ENCODE measurements at places on chromosomes 16 and 17.

- no peak for ATAC-seq
Measured at GRCh38 chr17:6429266-6429665, 5.7 kb downstream of the AIPL1 start.

DNA sequence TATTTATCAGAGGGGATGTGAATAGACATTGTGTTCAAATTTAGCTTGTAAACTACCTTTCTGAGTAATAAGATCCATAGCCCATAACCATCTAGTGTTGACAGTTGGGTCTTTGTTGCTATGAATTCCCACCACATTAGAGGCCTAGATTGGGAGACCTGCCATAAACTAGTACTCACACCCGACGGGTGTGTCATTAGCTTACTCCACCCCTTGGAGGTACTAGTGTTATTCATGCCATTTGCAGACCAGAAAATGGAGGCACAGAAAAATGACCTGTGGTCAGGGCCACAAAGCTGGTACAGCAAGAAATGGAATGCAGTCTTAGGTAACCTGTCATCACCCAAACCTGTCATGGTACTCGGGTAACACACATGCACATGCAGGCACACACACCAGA, 41.3 kb upstream of the BCAR1 start:
- no peak for ATAC-seq

- peak; percentile 85 for ATAC-seq
Measured at GRCh38 chr17:77734371-77735080, 224.0 kb upstream of the TNRC6C start.

GRCh38 chr16:73432850-73433730, 385.2 kb upstream of the ZFHX3 start:
- ATAC-seq = no peak

DNA sequence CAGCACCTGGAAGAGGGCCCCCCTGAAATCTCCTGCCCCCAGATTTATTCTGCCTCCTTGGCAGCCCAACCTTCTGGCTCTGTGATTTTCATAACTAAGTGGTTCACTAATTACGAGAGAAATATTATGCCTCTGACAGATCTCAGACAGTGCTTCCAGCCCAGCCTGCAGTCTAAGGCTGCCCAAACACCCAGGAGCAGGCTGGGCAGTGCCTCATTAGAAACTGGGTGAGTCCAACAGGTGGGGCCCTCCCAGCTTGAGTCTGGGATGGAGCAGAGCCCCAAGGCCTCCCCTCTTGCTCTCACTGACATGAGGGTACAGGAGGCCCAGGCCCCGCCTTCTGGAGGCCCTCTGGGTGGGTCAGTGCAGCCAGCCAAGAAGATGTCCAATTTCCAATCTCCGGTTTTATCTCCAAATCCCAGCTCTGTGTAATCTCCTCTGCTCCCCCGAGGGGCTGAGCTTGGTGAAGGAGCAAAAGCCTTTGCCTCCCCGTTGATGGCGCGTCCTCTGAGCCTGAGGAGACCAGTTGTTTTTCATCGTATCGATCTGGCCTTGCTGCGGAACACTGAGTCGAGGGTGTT, 20.1 kb upstream of the ABCC3 start:
- ATAC-seq = peak; percentile 15

DNA sequence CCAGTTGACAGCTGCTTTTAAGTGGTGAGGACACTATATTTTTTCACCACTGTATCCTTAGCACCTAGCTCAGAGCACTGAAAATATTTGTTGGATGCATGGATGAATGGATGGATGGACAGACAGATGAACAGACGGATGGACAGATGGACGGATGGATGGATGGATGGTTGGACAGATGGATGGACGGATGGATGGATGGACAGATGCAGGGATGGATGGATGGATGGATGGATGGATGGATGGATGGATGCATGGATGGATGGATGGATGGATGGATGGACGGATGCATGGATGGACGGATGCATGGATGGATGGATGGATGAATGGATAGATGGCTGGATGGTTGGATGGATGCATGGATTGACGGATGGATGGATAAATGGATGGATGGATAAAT, 12.4 kb upstream of the SLC5A11 start:
- no peak for ATAC-seq

- ATAC-seq = peak; percentile 30
Measured at GRCh38 chr16:75566758-75567255, 628 bp downstream of the GABARAPL2 start.

DNA sequence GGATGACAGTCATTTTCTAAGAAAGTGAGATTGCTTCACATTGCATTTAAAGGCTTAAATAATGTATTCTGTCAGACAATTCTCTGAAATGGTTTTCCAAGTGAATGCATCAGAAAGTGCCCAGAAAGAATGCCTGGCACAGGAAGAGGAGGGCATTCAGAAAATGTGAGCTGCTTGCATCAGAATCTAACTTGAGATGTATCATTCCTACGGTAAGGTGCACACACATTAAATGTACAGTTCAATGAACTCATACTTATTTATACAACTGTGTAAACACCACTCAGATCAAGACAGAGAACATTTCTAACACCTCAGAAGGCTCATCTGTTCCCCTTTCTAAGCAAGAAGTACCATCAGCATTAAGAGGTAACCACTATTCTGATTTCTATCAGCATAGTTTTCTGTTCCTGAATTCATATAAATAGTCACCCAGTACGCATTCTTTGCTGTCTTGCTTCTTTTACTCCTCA, 638.0 kb downstream of the MAF start:
- no peak for ATAC-seq

GRCh38 chr16:11342021-11342855, 3.0 kb upstream of the RMI2 start:
- ATAC-seq = no peak

- no peak for ATAC-seq
Measured at GRCh38 chr16:58937661-58938060, 203.5 kb upstream of the GOT2 start.

GRCh38 chr17:50799582-50799981, 32.3 kb upstream of the ANKRD40CL start:
- no peak for ATAC-seq

DNA sequence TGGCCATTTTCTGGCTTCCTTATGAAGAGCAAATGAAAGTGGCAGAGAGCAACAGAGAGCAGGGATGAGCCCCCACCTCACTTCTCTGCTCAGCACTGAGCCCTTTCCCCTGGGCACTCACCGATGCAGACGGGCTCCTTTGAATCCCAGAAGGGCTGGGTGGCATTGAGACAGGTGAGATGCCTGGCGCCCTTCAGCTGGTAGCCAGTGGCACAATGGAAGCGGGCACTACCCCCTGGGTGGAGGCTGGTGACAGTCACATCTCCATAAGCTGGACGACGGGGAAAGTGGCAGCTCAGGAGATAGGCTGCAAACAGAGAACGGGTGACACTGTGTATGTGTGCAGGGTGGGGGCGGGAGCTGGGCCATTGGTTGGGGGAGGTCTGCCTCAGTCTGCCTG, 12.5 kb upstream of the PHF12 start:
- ATAC-seq = no peak

GRCh38 chr17:5249615-5250014, 15.0 kb upstream of the SCIMP start:
- ATAC-seq = peak; percentile 95

Measured in SK-N-SH treated with all-trans-retinoic acid at 6 μM for 48 hours (cell line).